ENCODE measurements at places on chromosomes 4 and X. TPM values are rescaled to one million over a fixed set of nuclear protein-coding genes. Genes with fewer than 3 reads are reported as not detected.

Gene MAGEE2
- not detected for total RNA-seq

Gene SPANXN3
- total RNA-seq, result not detected

Gene HAND2
- total RNA-seq, result not detected

Gene PIM2
- total RNA-seq, result 7.4 TPM

Gene SLC34A2
- not detected for total RNA-seq

All from endothelial cell of umbilical vein (primary cell).